ENCODE measurements at places on chromosomes 7 and 10.

GRCh38 chr7:73761854-73762658, 8.0 kb downstream of the CLDN3 start:
- no peak for DNase-seq

- no peak for DNase-seq
Observed at GRCh38 chr10:34420795-34421194, 394.3 kb downstream of the PARD3 start.

GRCh38 chr7:129238546-129238945, 13.7 kb downstream of the AHCYL2 start:
- DNase-seq: no peak

DNA sequence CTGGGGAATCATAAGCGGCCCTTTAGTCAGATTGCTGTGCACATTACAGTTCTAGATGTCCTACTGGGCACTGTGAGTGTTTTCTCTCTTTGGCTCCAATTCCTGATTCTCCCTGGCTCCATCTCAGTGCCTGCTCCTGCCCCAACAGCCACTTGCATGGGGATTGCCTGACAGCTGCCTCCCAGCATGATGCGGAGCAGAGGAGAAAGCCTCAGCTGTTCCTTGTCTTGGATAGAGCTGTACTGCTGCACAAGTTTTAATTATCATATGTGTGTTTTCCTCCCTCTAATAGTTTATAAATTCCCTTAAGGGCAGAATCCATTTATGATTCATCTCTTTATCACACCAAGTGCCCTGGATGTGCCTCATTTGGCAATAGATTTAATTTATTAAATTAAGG, 285.8 kb upstream of the COBL start:
- DNase-seq: no peak

DNA sequence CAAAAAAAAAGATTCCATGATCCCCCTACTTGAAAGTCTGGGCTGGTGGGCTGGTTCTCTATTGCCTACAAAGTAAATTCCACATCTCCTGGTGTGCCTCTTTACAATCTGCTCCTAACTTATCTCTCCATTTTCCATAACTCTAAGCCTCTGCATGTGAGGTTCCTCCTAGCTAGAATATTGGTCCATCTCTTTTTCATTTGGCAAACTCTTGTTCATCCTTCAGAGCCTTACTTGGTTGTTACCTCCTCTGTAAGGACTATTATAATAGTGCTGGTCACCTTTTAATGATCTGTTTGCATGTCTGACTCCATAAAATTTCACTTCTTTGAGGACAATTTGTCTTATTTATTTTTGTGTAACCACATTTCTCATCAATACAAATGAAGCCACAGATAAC, 1.6 kb upstream of the NRCAM start:
- no peak for DNase-seq

- no peak for DNase-seq
Observed at GRCh38 chr7:150976529-150977381, 1.4 kb downstream of the KCNH2 start.

DNA sequence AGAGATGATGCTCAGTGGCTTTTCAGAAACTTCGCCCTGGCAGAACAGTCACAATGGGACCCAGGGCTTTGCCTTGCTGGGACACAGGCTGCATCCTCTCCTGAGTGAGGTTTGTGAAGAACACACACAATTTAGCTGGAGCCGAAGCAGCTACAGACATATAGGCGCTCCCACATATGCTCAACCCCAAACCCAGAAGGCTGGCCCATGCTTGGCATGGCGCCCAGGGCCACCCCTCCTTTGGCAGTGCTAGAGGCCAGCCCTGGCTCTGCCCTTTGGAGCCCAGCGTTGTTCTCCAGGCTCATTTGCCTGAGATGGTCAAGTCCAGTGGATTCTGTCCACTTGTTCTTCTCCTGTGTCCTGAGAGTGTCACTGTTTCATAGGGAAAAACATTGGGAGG, 94.4 kb downstream of the WDFY4 start:
- DNase-seq: no peak

GRCh38 chr10:116760919-116761318, 18.6 kb upstream of the HSPA12A start:
- DNase-seq: no peak

DNA sequence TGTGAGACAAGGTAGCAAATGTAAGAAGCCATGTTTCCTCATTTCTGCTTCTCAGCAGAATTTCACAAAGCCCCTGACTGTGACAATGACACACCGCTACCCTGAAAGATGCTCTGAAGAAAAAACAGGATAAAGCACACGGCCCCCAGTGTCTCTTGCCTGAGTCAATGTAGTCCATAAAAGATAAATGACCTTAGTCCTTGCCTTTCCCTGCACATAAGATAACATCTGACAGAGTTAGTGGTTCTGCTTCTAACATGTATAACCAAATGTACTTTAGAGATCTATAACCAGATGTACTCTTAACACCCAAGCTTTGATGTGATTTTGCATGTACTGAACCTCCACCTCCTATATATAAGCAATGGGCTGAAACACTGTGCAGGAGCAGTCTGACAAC, 3.0 kb upstream of the SND1 start:
- no peak for DNase-seq

DNA sequence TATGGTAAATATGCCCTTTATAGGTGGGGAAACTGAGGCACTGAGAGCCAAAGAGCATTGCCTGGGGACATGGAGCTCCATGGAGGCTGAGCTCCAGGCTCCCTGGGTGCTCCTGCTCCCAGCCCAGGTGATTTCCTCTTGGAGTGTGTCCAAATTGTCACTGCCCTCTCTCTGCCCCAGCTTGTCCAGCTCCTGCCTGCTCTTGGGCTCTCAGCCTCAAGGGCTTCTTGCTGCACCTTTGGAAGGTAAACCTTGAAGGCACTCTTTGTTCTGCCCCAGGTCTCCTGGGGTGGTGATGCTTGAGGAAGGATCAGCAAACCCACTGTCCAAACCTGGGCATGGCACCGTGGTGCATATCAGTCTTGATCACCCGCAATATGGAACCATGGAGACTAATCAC, 166.1 kb downstream of the RPS24 start:
- no peak for DNase-seq

- DNase-seq: no peak
Observed at GRCh38 chr10:95550073-95550672, 11.0 kb downstream of the SORBS1 start.

DNA sequence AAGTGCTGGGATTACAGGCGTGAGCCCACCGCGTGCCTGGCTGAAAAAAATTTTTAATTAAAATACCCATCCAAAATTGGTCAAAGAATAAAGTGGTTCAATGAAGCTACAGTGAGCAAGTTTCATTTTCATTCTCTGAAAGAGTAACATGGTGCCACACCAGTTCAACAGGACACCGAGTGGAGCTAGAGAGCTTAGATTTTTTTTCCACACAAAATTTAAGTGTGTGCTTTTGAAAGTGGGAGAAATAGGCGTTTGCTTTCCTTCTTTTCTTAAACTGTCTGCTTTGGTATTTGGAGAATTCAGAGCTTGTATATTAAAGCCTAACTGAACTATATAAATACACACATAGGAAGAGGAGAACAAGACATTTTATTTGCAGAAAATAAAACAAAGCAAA, 43.4 kb downstream of the BPGM start:
- DNase-seq: no peak

GRCh38 chr10:66026321-66026720, 899.5 kb upstream of the LRRTM3 start:
- no peak for DNase-seq

DNA sequence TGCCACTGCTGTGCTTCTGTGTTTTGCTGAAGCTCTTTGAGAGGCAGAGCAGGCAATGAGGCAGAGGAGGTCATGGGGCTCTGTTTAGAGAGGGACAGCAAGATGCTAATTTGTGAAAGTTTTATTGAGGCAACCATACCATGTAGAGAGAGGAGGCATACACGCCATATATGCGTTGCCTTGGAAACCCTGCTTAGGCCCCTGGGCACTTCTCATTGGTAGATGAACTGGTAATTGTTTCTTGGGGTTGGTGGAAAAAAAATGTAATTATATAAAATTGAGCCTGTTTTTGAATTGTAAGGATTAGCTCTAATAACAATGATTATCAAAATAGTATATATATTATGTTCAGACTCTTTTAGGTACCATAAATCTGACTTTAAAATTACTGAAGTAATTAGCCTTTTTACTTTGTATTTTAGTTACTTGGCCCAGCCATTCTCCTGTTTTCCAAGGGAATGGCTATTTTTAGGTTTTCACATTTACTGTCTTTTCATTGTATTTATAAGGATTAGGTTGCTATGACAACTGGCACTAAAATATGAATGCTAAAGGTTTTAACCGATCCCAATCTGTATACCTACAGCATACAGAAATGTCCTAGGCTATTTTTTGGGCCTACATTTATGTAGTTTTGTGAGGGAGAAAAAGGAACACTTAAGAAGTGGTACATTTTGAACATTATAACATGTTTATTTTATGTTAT, 52.4 kb downstream of the BZW2 start:
- no peak for DNase-seq

- peak; percentile 61 for DNase-seq
Observed at GRCh38 chr10:88270871-88271713, 312.0 kb downstream of the RNLS start.

DNA sequence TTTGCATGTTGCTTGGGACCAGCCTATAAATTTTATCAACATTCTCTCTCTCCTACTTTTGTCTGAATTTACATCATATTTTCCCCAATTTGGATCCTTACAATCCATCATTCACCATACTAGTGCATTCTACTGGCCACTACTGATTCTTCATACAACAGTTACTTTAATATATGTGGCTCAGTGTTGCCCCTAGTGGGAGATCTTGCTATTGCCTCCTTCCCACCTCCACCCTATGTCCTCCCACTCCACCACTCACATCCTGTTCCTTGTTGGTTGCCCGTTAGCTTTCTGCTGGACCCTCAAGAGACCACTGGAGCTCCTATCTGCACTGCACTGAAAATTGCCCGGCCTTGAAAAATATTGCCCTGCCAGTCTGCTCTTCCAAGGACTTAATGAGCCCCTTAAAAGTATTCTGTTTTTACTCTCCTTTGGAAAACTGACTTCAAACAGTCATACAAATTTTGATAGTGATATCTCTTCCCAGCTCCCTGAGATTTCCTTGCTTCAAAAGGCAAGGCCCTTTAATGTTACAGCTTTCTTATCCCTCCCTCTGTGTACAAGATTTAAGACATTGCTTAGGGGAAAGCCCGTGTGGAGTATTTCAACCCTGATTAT, 243.2 kb upstream of the TMEM229A start:
- DNase-seq: no peak

DNA sequence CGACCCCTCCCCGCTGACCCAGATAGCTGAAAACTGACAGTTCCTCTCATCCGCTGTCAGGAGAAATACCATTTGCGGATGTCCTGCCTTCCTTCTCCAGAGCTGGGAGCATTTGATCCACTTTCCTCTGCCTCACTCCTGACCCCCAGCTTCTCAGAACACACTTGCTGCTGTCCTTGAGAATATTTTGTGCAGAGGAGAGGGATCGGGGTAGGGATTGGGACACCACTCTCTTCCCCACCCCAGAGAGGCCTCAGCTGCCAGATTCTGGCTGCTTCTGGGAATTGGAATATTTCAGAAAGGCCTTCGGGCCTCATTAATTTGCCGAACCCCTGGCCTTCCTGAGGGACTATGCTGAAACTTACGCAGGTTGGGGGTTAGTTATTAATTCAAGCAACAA, 97.0 kb downstream of the C10orf105 start:
- DNase-seq: no peak

DNA sequence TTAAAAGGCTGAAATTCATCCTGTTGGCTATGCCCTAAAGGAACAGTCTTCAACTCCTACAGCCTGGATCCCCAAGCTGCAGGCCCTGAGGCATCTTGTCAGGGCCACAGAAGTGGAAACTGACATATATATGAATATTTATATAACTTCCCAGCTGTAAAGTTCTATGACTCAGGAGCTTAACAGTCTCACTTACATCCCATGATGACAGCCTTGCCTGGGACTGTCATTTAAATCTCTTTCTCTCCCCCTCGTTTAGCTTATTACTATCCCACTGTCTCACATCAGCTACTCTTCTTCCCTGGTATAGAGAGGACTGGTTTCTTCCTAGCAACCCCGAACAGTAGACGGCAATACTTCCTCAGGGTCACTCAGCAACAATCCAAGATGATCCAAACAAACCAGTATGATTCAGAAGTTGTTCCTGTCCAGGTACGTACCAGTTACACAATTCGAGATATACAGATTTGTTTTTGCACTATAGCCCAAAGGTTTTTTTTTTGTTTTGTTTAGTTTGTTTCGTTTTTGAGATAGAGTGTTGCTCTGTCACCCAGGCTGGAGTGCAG, 22.7 kb downstream of the KIAA1549 start:
- no peak for DNase-seq

DNA sequence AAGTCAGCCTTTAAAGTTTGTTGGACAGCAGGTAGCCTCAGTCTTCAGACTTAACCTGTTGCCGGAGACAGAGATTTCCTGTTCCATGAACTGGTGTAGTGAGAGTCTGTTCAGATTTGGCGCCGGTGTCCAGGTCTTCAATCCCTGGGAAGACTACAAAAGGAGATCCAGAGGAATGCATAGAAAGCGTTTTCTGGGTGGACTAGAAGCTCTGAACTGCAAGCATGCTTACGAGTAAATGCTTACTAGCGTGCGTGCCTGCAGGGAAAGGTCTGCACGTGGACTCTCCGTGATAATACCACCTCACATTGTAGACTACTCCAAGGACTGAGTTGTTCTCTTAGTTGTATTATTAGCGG, 878 bp downstream of the GLRX3 start:
- DNase-seq: no peak

DNA sequence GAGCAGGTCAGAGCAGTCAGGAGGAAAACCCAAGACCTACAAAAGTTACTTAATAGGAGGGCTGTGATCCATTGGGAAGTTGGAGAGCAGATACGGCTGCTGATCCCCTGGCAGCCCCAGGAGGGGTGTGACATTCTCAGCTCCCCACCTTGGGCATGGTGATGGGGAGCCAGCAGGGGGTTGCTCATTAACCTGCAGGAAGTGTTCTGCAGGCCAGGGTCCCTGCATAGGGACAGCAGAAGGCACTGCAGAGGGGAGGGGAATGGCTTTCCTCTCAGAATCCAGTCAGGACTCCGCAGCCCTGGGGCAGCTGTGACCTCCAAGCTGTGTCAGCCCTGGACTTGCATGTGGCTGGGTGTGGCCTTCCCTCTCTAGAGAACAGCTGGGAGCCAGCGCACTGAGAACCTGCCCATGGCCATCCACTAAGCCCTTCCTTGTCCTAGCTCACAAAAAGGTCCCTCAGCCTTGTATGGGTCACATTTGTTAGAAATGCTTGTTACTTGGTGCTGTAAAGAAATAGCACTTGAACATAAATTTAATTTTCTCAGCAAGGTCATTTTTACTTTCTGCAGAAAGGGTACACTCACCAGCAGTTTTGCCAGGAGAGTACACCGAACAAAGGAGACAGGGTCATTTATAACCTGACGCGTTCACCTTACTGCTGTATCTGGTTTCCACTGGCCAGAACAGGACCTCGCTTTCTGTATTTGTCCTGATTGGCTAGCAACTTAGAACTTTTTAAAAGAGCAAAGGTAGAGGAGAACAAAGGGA, 169.6 kb downstream of the COBL start:
- DNase-seq: no peak
